Renal cortex interstitium (tissue), 15 donors: ENCODE measurements at places on chromosomes 1 and 21. TPM values are rescaled to one million over a fixed set of nuclear protein-coding genes. Genes with fewer than 3 reads are reported as not detected.

TIE1 gene
- polyA plus RNA-seq: 55.4 TPM

HAX1 gene
- polyA plus RNA-seq: 83.4 TPM

ATP6V0B gene
- polyA plus RNA-seq: 156 TPM

CCDC185 gene
- 0.11 TPM for polyA plus RNA-seq

GRCh38 chr21:31201548-31201947, 142.5 kb downstream of the TIAM1 start:
- no peak for DNase-seq

GRCh38 chr1:68433395-68433794, 16.4 kb downstream of the RPE65 start:
- DNase-seq: no peak

- DNase-seq: no peak
Observed at GRCh38 chr1:164563721-164564360, 4.9 kb downstream of the PBX1 start.

DNA sequence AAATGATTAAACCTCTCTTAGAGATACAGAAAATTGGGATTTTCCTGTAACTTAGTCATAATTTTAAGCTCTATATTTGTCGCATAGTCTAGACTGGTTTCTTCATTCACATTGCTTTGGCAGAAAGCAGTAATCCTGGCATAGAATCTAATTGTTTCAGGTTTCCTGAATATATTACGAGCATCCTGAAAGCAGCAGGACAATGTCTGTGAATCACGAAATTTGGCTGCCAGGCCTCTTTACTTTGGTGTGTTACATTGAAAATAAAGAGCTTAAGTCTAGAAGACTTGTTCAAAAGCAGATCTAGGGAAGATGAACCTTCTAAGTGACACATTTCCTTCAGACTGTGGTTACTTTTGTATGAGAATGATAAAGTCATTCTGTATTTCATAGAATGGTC, 72.2 kb downstream of the TDRD5 start:
- no peak for DNase-seq

GRCh38 chr1:243712941-243713340, 137.1 kb downstream of the AKT3 start:
- DNase-seq: no peak

DNA sequence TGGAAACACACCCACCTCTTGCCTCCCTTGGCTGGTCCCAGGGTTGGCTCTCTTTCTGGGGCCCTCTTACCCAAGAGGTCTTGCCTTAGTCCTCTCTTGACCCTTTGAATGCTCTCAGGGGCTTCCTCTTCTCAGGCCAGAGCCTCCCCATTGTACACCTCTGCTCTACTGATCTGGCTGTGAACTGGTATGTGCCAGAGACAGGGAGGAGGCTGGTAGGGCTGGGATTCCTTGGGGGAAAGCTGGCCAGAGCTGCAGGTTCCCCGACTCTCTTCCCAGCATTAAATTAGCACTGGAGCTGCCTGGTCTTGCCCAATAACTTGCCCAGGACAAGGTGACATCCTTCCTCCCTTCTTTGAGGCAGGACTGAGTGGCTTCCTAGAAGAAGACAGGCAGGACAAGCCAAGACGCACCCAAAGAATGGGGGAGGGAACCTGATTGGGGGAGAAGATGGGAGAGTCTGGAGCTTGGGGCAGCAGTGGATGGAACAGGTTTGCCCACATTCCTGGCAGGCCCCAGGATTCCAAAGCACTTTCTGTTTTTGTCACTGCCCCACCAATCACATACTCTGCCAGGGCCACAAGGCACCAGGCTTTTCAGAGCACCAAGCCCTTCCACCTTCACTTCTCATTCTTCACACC, 37.2 kb upstream of the CITED4 start:
- no peak for DNase-seq

DNA sequence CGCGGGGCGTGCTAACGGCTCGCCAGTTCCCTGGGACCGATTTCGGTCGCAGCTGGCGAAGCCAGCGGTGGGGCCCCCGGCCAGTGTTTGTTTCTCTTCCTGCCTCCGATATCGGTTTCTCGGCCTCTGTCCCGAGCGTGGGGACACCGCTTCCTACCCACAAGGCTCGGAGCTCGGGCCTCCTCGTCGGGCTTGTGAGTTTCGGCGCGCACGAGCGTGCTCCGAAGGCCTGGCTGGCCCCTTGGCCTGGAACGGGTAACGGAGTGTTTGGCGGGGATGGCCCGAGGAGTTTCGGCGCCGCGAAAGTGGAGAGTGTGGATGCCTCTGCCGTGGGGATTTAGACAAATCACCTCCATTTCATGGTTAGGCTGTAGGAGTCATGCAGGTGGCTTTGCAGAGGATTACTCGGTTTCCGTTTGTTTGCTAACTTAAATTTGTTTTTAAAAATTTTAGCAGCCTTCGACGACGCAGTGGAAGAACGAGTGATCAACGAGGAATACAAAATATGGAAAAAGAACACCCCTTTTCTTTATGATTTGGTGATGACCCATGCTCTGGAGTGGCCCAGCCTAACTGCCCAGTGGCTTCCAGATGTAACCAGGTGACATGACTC, 559 bp downstream of the RBBP4 start:
- no peak for DNase-seq

DNA sequence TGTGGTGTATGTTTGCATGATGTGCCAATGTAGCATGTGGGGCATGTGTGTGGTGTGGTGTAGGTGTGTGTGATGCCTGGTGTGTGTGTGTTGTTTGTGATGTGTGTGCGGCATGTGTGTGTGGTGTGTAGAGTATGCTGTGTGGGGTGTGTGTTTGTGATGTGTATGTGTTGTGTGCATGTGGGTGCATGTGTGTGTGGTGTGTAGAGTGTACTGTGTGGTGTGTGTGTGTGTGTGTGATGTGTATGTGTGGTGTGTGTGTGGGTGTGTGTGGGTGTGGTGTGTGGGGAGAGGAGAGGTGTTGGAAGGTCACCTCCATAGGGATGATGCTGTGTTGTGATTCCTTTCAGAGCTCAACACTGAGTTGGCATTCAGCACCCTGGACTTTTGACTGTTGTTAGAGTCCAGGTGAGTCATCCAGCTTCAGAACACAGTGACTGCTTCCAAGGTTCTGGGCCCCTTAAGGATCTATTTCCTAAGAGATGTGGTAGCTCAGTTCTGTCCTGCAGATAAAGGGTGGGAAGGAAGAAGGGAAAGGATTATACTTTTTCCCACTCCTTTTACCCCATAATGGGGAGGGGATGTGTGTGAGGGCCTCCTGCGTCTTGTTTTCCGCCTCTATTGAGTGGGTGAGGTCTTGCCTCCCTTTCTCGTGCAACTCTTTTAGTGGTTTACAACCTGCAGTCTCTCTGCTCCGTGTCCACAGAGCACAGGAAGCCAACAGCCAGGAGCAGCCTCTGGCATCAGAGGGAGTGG, 47.6 kb downstream of the RHOU start:
- no peak for DNase-seq

GRCh38 chr1:177183836-177184235, 13.1 kb downstream of the BRINP2 start:
- DNase-seq: no peak

DNA sequence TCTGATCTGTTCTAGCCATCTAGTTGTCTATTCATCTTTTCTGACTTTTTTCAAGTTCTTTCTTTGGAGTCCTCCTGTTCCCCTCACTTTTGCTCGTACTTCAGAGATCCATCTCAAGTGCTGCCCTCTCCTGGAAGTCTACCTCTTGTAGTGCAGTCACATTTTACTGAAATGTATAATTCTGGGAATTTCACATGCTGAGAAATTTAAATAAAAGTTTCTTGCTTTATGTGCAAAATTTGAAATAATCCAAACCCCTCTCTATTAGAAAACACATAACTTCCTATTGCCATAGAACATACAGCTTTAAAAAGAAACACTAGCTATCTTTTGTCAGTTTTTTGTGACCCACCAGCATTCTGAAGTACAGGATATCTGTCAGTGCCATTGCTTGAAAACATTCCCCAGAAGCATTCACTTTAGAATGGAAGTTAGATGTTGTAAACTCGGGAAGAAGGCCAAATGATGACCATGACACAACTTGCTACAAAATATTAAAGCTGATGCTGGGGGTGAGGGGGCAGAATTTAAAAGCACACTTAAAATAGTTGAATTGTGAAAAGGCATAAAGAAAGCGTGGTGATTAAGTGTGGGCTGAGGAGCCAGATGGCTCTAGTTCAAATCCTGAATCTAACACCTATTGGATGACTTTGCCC, 22.0 kb downstream of the RLF start:
- no peak for DNase-seq

GRCh38 chr1:25914074-25914995, 8.1 kb upstream of the STMN1 start:
- DNase-seq: no peak

DNA sequence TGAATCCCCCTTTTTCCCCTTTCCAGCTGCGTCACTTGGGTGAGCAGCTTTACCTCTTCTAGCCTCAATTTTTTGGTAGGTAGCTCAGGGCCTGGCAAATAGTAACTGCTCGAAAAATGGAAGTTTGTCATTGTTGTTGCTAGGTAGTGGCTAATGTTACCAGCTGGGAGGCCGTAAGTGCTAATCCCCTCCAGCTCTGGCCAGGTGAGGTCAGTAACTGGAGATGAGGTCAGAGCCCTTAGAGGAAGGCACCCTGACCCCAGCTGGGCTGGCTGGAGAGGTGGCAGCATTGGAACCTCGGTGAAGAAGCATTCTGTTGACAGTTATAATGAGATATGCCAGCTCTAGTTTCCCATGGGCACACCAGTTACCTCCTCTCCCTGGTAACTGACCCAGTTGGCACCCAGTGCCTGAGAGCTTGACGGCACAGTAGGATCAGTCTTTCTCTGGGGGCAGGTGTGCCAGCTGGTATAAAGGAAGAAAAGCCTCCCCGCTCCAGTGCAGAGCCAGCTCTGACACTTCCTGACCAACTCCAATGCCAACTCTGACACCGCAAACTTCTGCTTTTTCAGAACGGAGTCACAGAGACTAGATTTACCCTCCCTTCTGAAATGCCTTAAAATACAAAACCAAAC, 35.0 kb upstream of the SLC2A1 start:
- DNase-seq: no peak

- DNase-seq: no peak
Observed at GRCh38 chr1:10186331-10187025, 23.9 kb upstream of the KIF1B start.

- DNase-seq: peak; percentile 52
Observed at GRCh38 chr1:178031856-178032320, 62.0 kb upstream of the RASAL2 start.

DNA sequence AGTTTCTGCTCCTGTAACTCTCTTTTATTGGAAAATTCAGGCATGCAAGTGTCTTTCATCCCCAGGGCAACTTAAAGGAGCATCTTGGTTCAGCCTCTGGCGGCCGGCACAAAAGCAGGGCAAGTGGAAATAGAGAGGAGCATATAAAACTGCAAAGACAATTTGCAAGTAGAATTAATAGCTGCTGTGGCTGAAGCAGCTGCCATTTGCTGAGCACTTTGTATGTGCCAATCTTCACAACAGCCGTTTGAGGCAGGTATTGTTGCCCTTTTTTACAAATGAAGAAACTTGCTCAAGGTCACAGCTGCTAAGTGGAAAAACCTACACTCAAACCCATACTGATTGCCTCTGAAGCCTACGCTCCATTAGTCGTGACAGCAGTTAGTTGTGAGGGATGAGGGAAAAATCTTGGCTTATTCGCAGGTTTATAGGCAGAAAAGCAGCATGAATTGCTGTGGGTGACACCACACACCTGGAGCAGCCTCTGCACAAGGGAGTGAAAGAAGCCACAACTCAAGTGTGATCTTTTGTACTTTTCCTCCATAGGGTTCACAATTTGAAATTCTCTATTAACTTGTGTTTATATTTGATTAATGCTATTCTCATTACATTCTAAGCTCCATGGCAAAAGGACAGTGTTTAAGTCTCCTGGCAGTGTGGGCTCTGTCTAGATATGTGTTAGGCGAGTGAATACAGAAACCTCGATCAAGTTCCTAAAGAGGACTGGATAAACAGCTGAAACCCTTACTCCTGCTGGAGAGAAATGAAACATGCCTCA, 99.0 kb upstream of the BEND5 start:
- no peak for DNase-seq

DNA sequence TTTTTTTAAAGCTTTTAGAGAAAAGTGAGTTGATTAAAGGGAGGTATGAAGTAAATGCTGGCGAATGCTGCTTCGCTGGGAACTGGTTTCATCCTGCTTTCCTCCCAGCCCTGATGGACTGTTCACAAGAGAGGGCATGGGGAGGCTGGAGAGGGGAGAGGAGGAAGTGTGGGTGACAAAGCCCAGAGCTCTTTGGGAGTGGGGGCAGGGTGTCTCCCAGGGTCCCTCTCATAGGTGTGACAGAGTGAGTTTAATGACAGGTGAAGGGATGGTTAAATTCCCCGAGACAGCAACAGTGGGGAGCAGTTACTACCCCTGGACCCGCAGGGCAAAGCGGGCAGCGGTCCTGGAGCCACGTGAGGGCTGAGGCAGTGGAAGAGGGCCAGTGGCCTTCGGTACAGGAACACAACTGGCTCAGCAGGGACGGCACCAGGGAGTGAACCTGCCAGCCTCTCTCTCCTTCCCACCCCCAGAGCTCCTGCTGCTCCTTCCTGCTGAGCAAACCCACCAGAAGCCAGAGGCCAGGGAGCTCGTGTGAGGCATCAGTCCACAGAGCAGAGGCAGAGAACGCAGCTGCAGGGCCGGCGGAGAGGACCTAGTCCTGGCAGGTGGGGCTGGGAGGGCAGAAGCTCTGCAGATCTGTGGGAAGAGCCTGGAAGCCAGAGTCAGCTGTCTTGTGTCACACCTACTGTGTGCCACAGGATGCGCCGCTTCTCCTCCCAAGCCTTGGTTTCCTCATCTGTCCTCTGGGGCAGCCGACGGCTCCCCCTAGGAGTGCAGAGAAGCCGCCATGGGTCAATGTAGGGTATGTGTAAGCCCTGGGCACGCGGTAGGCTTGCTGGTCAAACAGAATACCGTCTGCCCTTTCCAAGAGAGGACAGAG, 20.9 kb upstream of the LRP8 start:
- no peak for DNase-seq

DNA sequence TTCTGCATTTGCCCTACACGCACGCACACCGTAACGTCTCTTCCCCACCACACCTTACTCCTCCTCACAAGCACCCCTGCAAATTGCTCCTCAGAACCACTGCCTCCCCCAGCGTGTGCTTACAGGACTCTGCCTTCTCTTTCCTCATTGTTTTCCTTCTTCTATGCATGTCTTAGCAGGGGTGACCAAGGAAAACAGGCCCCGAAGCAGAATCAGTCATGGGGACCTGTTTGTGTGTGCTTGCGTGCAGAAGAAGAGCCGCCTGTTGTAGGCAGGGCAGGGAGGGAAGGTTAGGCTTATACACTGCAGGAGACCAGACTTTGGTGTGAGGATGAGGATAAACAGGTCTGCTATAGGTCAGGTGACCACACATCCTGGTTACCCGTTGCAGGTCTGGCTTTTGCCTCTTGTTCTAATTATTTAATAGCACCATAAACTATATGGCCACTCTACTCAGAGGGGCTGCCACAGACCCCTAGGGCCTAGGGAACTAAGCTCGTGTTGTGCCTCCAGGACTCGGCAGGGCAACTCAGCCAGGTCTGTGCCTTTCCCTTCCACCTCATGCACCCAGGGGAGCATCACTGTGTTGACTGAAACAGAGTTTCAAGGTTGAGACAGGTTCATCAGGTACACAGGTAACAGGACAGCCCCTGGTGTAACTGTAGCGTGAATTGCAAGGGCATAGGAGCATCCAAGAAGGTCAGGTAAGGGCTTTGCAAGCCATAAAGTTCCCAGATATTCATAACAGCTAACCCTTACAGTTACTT, 60.8 kb upstream of the EPS8L3 start:
- no peak for DNase-seq

GRCh38 chr1:115433483-115433882, 95.4 kb upstream of the NGF start:
- DNase-seq: no peak
